ENCODE measurements at places on chromosomes 6 and 20. TPM values are rescaled to one million over a fixed set of nuclear protein-coding genes. Genes with fewer than 3 reads are reported as not detected.

DNA sequence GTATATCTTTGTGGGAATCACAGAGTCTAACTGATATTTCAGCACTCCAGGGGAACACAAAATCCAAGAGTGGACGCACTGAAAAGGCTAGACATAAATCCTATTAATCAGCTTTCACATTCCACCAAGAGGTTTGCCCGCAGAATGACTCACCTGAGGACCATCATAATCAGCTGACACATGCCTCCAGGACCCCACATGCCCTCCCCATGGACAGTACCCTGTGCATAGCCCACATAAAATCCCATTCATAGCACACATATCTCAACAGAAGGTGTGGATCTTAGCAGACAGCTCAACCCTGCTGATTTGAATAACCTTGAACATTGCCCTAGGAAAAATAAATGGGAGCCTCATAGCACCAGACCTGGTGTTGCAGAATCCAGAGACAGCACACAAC is 246.8 kb upstream of the TENT5A start:
- no peak for DNase-seq

Gene ARFGEF2
- polyA plus RNA-seq: 27.8 TPM

DNA sequence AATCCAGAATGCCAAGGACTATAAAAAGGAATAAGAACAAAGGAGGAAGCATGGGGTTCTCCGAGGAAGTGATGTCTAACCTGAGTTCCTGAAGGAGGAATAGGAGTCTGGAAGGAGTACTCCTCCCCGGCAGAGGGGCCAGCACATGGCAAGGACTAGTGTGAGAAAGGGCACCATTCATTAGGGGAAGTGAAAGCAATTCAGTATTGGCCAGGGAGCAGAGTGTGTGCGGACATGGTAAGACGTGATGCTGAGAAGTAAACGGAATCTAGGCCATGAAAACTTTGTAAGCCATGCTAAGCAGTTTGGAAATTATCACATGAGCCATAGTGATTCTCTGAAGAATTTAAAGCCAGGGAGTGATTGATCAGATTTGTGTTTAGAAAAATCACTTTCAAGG is 218.9 kb upstream of the PRDM1 start:
- DNase-seq: no peak

DNA sequence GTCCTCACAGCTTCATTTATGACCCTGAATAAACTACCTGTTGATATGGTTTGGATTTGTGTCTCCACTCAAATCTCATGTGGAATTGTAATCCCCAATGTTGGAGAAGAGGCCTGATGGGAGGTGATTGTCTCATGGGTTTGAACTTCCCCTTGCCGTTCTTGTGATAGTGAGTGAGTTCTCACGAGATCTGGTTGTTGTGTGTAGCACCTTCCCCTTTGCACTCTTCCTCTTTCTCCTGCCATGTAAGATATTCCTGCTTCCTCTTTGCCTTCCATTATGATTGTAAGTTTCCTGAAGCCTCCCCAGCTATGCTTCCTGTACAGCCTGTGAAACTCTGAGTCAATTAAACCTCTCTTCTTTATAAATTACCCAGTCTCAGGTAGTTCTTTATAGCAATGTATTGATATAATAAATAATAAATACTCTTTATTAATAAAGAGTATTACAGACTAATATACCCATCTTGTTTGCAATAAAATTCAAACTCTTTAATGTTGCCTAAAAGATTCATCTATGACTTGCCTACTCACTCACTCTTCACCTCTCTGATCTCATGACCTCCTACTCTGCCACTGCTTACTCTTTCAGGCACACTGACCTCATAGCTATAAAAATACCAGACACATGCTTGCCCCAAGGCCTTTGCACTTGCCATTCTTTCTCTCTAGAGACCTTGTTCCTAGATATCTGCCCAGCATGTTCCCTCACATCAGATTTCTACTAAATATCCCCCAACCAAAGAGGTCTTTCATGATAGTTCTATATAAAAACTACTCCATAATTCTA is 256.4 kb upstream of the MARCKS start:
- no peak for DNase-seq

- no peak for DNase-seq
These were observed 169.9 kb downstream of the QRSL1 start for GRCh38 chr6:106799031-106799894.

DNA sequence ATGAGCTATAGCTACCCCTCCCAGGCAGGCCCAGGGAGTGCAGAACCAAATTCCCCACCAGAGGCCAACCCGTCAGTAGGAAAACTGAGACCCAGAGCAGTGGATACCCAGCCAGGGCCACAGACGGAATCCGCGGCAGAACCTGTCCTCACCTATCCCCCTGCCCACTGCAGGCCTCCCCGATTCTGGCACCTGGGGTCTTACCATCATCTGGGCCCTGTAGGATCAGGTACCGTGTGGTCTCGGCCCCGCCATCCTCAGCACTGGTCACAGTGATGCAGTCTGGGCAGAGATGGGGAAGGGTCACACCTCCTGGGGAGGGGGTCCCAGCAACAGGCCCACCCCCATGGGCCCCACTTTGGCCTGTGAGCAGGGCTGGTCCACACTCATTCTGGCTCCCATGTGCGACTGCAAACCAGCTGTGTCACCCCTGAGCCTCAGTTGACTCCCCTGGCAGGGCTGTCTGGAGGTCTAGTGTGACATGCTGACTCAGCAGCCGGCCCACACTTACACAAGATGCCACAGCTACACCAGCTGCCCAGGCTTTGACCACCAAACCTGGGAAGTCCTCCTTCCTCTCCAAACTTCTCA is 3.8 kb downstream of the ZNF335 start:
- DNase-seq: no peak

- no peak for DNase-seq
These were observed 53.2 kb upstream of the IFNGR1 start for GRCh38 chr6:137272403-137272802.

GRCh38 chr20:23235173-23236027 is 115.2 kb upstream of the NXT1 start:
- DNase-seq: no peak

DNA sequence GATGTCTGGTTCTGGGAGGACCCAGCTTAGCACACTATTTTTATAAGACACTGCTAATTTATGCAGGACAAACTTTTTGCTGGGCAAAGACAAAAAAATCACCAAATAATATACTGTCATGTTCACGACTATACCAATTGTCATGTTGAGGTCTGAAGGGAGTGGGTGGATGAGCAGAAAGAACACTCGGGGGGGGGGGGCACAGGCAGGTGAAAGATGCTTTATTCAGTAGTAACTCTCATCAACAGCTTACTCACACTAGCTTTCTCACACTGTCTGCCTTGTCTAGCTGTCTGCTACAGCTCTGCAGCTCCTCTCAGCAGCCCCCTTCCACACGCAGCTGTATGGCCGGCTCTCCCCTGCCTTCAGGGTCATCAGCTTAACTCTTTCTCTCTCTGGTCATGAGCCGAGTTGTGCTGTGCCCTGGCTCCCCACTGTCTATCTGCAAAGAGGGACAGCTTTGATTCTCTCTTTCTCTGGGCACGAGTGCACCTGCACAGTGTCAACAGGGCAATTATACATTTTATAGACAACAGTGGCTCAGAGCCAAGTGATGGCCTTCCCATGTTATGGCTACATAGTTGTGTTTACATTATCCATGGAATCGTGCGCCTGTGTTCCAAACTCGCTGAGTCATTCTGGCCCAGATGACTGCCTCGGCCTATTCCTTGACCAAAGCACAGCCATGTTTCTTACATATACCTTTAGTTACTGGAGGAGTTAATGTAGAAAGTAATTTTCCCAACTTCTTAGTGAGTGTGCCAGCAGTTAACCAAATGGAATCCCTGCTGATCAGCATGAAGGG is 187.7 kb upstream of the PRSS16 start:
- no peak for DNase-seq

DNA sequence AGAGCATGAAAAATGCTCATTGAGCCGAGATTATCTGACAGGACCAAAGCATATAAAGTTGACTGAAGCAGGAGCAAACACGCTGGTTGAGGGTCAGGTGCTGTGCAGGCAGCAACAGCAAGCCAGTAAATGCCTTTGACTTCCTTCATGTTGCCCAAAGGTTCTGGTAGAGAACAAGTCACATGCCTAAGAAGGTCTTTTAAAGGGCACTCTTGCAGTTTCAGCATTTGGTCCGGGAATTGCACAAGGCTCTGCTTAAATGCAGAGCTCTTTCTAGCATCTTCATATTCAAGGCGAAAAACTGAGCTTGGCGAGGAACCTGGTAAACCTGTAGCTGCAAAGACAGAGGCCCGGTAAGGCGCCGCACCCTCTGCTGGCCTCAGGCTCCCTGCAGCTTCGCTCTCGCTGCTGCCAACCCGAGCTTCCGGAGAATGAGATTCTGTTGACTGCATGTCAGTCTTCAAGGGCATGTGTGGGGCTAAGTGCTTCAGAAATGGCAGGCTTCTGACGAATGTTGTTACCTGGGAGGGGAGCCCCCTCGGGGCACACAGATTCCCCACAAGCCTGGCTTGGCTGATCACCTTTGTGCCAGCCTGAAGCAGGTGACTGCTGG is 205.2 kb downstream of the KIF16B start:
- no peak for DNase-seq

Measured in right renal pelvis (tissue), 4 donors.